ENCODE measurements at places on chromosomes 6 and 20.

- DNase-seq: peak; percentile 46
Measured at GRCh38 chr6:154229786-154230185, 126.8 kb downstream of the IPCEF1 start.

- no peak for DNase-seq
Measured at GRCh38 chr6:66336176-66336575, 629.1 kb upstream of the EYS start.

- DNase-seq: no peak
Measured at GRCh38 chr6:37061157-37061804, 55.8 kb downstream of the FGD2 start.

GRCh38 chr6:62974452-62974851 lies 236.8 kb upstream of the FKBP1C start:
- DNase-seq: no peak

- DNase-seq: no peak
Measured at GRCh38 chr6:7991536-7991935, 72.7 kb downstream of the BLOC1S5 start.

GRCh38 chr6:63352544-63353285 lies 32.9 kb upstream of the LGSN start:
- no peak for DNase-seq

GRCh38 chr6:5930968-5931367 lies 75.8 kb downstream of the NRN1 start:
- no peak for DNase-seq

- DNase-seq: no peak
Measured at GRCh38 chr6:147540075-147540474, 31.6 kb downstream of the SAMD5 start.

DNA sequence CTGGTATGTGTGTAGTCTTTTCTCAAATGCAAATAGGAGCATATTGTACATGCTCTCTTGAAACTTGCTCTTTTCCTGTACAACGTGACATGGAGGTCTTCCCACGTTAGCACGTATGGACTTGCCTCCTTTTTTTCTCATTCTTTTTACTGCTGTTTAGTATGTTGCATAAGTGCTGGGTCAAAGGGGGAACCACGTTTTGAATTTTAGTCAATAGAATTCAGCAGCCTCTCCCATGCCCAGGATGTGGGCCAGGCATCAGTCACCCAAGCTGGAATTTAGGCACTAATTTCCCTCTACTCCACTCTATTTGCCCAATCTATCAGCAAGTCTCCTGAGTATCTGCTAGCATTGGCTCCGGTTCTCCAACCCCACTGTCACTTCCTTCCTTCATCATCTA lies 41.5 kb upstream of the RNF24 start:
- DNase-seq: no peak

GRCh38 chr6:107652526-107653182 lies 162.7 kb downstream of the SOBP start:
- no peak for DNase-seq

GRCh38 chr6:162478192-162478671 lies 249.3 kb downstream of the PRKN start:
- DNase-seq: no peak

DNA sequence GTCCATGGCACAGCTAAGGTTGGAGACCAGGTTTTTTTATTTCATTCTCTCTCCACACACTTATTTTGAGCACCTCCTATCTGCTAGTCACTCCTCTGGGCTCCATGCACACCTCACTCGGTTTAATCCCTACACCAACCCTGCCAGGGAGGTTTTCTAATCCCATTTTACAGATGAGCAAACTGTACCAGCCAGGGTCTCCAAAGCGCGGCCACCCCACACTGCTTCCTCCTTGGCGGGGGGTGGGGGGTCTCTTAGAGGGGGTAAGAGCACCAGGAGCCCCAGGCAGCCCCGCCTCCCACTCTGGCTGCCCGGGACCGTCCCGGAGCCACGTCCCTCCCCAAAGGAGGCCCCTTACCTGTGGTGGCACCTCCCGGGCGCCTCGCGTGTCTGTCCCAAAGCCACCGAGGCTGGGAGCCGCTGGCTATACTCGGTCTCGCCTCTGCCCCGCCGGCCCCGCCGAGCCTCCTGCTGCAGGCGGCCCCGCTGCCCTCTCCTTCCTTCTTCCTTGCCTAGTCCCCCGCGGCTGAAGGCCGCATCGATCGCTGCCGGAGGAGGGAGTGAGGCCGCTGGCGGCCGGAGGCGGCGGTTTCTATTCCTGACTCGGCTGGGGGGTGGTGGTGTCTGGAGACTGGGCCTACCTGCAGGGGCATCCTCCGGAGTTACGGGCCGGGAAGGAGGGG lies at the start of gene KCNS1:
Gene KCNS1 (minus strand): TSS at position 565 of the 683 bp plus-strand sequence. CDS start 1,891 bp downstream, outside the sequence.
- no peak for DNase-seq

DNA sequence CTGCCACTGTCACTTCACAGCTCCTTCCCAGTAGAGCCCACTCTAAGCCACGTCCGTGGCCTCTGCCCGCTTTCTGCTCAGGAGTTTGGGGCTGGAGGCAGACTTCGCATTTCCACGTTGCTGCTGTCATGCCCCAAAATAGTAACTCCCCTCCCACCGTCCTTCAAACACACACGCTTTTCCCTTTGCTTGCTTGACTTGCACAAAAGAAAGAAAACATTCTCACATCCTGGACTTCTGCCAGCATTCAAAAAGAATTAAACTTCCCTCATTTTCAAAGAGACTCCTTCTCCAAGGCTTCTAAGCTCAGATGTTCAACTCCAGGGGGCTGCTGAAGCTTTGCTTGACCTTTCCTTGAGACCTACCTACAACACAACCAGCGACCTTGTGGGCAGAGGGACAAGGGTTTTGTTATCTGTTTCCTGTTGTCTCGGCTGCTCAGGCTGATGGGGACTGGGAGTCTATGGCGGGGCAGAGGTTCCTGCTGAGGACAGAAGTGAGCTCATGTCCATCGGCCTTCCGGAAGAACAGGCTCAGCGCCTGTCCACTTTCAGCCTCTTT lies 263.8 kb upstream of the FOXQ1 start:
- no peak for DNase-seq

DNA sequence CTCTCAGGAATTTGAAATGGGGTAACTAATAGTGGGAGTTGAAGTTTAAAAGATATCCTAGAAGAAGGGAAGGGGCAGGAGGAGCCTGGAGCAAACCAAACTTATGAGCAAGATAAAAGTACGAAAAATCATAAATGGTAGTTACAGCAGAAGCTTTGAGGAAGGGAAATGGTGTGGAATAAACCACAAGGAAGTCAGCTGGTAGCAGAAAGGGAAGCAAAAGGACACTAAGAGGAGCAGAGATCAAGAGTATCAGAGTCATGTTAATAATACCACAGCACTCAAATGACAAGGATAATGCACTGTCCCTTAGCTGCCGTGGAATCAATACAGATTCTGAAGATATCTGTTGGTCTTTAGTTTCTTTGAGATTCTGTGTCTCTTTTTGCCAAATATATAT lies 44.9 kb upstream of the CCDC28A start:
- no peak for DNase-seq

DNA sequence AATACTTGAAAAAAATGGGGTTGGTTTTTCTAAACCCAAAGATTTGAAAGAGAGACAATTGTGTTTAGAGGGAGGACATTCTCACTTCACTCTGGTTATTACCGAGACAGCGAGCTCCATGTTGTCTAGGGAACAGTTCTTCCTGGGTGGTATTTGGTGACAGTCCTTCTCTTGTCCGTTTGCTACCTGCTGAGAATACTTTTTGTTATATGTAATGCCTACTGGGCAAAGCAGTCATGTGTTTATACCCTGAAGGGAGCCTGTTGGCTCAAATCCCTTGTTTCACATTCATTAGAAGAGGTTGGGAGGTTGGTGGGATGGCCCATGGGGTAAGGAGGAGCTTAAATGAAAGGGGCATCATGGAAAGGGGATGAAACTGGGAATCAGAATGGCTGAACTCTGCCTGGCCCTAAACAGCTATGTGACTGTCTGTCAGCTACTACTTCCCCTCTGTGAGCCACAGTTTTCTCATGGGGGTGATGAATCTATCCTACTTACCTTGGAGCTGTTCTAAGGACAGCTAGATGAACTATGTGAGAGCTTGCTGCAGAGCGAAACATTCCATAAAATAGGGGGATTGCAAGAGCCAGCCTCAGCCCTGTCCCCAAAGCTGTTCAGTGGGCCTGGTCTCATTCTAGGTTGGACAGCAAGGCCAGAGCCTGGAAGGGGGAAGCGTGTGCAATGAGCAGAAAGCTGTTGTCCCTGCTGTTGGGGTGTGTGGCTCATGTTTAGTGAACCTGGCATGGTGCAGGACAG lies 43.5 kb downstream of the FNDC1 start:
- DNase-seq: no peak

DNA sequence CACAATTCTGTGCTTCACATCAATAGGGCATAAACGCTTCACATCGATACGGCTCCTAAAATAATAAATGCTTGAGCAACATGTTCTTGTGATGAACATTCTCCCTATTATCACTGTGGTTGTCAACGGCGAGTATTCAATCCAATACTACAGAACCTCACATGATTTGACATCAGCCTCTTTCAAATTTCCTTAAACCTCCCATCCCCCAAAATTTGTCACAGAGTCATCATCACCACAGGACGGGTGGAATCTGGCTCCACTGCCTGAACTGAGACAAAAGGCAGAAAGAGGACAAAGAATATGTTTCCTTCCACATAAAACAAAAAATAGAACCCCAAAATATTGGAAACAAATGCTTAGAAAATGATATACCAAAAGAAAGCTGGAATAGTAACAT lies 7.3 kb downstream of the THEMIS start:
- DNase-seq: no peak

DNA sequence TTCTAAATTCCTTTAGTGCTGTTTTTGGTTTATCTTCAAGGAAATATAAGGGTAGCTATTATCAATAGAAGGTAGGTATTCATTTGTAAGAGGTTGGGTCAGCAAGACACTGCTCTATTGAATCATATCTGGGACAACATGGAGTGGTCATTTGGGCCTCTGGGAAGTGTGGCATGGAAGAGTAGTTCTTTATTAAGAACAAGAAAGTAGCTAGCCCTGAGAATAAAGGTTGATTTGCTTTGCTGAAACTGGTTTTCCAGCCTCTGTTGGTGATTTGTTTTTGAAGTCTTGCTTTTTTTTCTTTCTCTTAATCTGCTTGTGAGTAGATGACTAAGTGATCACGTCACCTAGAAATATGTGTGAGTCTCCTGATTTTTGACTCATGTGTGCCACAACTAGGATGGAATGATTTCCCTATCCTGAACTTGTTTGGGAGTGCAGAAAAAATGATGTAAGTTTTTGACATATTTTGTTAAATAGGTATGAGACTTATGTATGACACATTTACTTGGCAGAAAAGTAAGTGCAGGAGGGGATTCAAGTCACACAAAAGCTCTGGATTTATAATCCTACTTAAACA lies 381.8 kb downstream of the CENPW start:
- no peak for DNase-seq

DNA sequence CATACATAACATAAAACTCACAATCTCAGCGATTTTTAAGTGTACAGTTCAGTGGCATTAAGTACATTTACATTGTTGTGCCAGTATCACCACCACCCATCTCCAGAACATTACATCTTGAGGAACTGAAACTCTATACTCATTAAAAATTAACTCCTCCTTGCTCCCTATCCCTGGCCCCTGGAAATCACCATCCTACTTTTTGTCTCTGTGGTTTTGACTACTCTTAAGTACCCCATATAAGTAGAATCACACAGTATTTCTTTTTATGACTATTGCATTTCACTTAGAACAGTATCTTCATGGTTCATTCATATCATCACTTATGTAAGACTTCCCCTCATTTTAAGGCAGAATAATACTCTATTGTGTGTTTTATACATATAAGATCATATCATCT lies 1108.1 kb downstream of the GRIK2 start:
- DNase-seq: no peak

DNA sequence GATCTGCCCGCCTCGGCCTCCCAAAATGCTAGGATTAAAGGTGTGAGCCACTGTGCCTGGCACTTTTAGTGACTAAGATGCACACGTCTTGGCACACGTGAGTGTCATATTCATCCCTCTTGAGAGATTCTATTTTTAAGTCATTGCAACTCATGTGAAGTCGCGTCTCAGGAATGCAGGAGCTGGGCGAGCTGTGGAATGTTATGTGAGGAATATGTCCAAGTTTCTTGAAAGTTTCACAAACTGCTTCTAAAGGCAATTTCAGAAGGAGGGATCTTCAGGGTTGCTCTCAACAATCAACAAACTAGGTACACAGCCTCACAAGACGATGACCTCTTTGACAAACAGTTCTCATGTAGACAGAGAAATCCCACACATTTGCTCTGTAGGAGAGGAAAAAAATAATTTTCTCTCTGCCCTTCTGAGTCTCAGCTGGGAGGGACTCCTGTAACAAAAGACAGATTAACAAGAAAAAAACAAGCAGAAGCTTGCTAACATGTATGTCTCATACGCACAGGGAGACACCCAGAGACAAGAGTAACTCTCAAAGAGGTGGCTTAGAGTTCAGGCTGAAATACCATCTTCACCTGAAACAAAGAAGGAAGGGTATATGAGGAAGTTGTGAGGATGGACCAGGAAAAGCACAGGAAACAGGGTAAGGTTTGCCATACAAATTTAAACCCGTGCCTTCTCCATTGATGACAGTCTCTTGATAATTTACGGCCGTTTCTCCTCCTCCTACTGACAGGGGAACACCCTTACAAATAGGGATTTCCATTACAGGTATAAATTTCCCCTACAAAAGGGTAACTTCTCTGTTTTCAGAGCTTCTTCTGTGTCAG lies 45.3 kb upstream of the FAM50B start:
- no peak for DNase-seq

- DNase-seq: no peak
Measured at GRCh38 chr6:158474961-158475343, 84.9 kb upstream of the TMEM181 start.

GRCh38 chr6:74133073-74133472 lies 437.1 kb downstream of the CD109 start:
- DNase-seq: no peak

GRCh38 chr6:169960003-169960344 lies 208.6 kb downstream of the ERMARD start:
- DNase-seq: no peak

GRCh38 chr6:126831461-126831860 lies 287.0 kb upstream of the RSPO3 start:
- DNase-seq: no peak

DNA sequence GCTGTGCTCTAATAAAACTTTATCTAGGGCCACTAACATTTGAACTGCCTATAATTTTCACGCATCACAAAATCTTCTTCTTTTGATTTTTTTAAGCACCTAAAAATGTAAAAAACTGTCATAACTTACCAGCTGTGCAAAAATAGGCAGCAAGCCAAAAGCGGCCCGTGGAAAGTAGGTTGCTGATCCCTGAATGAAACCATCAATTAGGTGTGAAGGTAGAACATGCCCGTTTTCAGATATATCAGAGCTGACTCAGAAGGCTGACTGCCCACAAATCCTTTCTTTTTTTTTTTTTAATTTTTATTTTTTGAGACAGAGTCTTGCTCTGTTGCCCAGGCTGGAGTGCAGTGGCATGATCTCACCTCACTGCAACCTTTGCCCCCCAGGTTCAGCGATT lies 4.9 kb upstream of the IPCEF1 start:
- no peak for DNase-seq

DNA sequence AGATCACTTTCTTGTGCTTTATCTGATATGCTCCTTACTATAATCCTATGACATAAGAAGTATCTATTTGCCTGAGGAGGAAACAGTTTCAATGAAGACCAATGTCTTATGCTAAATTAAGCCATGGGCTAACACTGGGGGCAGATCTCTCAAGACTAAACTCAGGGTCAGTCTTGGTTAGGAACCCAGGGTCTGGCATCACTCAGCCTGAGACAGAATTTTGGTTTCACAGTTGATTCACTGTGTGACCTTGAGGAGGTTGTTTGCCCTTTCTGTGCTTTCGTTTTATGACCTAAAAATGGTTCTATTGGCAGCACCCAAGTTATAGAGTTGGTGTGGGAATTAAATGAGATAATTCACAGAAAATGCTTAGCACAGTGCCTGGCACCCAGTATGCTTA lies 4.9 kb upstream of the BCAS1 start:
- no peak for DNase-seq

Measured in stimulated activated CD4-positive, alpha-beta T cell treated with anti-CD3 and anti-CD28 coated beads, TNF-alpha, amount 100 ng/mL, for 24 hours (primary cell).